NK-92 treated with Interleukin-12 subunit alpha and Interleukin-12 subunit beta, amount 100 ng/mL, for 24 hours (cell line): ENCODE measurements at places on chromosomes 3 and 15.

GRCh38 chr3:44584646-44585501, at the start of gene ZNF660:
Gene ZNF660, plus strand, starts transcription at chr3:44584964. Its CDS starts 9,230 bp downstream, at chr3:44594194.
- no peak for DNase-seq

GRCh38 chr15:96273317-96274086, 57.0 kb upstream of the NR2F2 start:
- peak; percentile 77 for DNase-seq

GRCh38 chr15:65062061-65062460, 5.7 kb downstream of the RASL12 start:
- DNase-seq = no peak

DNA sequence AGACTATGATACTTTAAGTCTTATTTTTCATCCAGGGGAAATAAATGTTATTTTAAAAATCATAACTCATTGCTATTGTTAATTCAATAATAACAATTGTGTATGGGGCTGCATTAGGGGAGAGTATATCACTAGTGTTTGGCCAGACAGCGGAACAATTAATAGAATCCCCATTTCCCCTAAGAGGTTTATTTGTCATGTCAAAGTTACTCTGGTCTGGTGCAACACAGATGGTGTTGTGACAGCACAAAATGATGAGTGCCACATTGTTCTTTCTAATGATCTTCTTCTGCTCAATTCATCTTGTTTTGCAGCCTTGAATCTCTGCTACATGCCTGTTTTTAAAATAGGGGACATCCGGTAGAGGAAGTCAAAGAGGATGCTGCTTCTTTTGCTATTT, 351.6 kb downstream of the NSUN3 start:
- no peak for DNase-seq

GRCh38 chr3:168914662-168915061, 748.9 kb downstream of the MECOM start:
- DNase-seq = no peak

DNA sequence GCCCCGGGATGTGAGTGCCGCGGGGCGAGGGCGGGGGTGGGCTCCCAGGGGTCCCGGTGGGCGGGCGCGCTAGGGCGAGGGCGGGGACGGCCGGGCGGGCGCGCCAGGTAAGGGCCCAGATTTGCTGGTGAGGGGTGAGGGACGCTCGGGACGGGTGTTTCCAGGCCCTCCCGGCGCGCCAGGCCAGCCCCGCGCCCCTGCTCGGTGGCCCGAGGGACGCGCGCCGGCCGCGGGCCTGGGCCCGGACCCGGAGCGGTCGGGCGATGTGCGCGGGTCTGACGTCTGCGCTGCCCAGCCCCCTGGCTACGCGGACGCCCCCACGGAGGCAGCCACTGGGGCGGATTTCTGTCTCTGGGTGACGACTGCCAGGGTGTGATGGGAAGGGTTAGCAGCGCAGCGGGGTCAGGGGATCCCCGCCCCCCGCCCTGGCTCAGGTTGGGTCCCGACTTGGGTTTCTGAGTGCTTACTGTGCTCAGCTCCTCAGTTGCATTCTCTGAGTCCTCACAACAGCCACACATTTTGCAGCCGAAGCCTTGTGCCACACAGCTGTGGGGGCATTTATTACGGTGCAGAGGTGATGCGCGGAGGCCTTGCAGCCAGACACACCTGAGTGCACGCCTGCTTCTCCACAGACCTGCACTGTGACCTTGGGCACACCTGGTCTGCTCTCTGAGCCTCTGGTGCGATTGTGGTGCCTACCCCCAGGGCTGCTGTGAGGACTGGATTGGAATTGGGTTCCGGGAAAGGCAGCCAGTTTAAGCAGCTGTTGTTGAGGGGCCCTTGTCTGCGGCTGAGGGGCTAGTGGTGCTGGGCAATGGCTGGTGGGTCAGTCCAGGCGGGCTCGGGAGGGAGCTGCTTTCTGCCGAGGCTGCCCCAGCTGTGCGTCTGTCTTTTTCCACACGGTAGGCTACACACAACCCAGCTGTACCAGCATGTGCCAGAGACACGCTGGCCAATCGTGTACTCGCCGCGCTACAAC, 523 bp downstream of the HDAC11 start:
- DNase-seq = no peak

DNA sequence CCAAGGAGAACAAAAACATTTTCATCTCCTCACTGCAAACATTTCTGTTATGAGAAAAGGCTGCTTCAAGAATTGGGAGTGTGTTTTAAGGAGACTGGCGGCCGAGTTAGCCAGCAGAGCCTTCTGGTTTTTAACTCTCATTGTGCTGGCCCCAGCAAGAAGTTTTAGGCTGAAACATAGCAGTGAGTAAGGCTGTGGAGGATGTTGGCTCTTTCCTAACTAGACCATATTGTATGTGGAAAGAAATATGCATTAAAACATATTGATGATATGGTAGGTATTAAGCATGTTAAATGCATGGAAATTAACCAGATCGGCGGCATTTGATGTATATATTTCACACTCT, 90.7 kb downstream of the TIGIT start:
- no peak for DNase-seq

GRCh38 chr3:2029559-2029958, 69.1 kb upstream of the CNTN4 start:
- no peak for DNase-seq

DNA sequence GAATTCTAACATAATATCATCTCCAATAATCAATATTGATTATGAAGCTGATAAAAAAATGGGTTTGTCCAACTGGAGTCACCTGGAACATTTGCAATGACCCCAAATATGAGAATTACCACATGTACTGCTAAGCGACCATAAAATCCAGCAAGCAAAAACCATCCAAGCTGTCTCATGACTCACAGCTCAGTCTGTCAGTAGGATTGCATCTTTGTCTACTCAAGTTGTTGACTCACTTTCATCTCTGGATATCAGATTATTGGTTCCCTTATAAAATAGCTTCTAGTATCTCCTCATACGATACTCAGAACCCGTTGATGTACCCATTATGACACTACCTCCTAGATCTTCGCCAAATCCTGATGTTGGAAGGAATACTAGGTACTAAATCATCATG, 209.8 kb upstream of the ATP11B start:
- no peak for DNase-seq

- no peak for DNase-seq
These were observed 74.4 kb downstream of the KY start for GRCh38 chr3:134576426-134576825.

- DNase-seq = no peak
These were observed 346.3 kb upstream of the UBE2E2 start for GRCh38 chr3:22856811-22857210.

DNA sequence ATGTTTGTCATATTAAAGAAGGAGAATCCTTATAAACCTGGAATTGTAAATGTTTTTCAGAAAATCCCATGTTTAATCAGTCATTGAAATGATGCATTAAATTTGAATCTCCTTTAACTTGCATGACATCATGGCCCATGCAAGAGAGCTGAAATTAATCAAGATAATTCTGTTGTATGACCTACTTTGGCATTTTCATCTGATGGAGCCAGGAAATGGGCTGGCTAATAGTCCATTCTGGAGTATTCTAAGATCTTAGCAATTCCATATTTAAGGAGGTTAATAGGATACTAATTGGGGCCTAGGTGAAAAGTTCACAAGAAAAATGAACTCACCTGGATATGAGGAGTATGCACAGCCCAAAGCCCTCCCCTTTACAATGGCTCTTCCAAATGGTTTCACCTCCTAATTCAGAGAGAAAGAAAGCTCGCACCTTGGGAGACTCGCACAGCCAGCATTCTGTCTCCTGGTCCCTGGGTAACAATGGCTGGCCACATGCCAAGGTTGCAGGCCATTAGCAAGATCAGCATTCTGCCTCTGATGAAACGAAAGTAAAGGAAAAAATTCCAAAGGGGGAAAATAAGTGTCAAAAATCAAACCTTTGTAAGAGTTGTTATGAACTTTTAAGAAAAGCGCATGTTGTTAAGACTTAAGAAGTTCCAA, 786.4 kb downstream of the MCTP2 start:
- DNase-seq = no peak

DNA sequence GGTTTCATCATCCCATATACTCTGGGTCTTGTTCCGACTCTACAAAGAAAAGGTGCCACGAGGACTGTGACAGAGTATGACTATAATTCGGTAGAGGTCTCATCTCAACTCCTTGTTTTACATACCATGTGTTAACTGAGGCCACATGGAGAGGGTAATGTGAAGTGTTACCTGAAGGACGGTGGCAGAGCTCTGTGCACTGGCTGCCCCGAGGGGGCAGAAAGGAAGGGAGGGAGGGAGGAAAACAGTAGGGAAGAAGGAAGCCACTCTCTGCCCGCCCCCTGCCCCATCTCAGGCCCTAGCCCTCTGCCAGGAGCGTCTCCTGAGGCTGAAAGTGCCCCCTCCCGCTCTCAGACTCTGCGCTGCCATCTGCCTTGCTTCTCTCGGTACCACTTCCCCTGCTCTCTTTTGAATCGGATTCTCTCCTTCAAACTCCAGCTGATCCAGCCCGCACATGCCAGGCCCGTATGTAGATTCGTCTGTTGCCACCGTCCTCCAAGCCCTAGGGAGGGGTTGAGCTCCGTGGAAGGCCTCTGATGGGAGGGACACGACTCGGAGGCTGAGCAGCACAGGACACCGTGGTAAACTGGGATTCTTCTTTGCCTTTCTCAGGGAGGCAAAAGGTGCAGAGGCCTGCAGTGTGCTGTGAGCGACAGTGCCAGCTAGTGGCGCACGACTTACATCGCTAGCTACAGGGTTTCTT, 70.5 kb upstream of the ATP10A start:
- no peak for DNase-seq

DNA sequence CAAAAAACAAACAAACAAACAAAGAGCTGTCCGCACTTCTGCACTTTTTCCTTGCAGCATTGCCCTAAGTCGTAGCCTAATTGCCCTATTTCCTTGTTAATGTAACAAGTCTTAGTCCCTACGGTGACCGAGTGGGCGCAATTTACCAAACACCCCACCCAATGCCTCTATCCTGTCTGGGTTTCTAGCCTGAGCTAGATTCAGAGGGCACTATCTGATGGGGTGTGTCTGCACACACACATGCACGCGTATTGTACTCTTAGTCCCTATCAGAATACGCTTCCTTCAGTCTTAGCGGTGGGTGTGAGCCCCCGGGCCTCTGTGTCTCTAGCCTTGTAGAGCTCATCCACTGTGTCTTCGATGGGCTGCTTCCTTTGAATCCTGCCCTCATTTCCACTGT, 125.9 kb upstream of the DLG1 start:
- no peak for DNase-seq

- DNase-seq = no peak
These were observed 22.8 kb downstream of the STRIT1 start for GRCh38 chr3:155270485-155271342.

DNA sequence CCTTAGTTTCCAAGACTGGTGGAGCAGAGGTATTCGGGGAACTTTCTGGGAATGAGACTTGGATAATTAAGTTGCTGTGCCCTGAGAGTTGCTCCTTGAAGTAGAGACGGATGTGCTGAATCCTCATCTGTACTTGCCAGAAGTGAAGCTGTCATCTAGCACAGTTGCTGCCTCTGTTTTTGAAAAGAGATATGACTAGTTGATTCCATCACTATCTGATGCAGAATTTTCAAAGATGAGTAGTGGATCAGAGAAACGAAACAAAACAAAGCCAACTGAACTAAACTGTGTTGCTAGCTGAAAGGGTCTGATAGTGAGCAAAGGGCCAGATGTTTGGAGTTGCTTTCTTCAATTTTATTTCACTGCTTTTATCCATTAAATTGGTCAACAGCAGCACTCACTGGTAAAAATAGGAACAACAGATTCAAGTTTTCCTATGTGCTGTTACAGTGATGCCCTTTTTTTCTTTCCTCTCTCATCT, 52.7 kb downstream of the MITF start:
- no peak for DNase-seq

GRCh38 chr3:128619146-128619890, 31.3 kb downstream of the RPN1 start:
- peak; percentile 45 for DNase-seq

DNA sequence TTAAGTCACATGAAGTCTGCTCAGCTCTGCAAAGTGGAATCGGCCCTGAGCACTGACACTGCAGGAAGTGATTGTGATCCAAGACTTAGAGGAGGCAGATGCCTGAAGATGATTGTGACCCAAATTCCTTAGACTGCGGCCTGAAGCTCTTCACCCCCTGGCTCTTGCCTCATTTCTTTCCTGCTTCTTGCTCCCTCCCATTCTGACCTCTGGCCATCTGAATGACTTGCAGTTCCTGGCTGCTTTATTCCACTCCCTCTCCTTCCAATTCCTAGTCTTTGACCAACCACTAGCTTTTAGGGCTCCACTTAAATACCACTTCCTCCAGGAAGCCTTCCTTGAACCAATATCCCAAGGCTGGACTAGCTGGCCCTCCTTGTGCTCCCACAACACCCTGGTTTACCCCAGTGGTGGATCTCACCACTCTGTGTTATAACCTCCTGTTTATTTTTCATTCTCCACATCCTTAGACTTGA, 9.9 kb upstream of the EPB42 start:
- DNase-seq = no peak

GRCh38 chr3:93910097-93910496, 63.6 kb downstream of the PROS1 start:
- no peak for DNase-seq

GRCh38 chr3:64548200-64548889, 139.5 kb downstream of the ADAMTS9 start:
- DNase-seq = no peak

GRCh38 chr3:137105277-137105977, 147.6 kb downstream of the IL20RB start:
- DNase-seq = no peak

DNA sequence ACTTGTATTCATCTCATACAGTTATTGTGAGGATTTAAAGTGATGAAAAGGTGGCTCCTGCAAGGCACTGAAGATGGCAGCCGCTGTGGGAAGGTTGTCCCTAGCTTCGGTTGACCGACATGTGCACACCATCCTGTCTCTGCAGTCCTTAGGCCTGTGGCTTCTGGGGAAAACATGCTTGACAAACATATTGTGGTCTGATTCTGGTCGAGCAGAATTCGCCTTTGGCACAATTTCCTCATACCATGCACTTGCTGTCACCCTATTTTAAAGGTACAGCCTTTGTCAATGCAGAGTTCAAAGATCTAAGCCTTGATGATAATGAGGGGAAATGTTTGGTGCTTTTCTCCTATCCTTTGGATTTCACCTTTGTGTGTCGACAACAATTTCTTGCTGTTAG, 50.9 kb downstream of the PRICKLE2 start:
- DNase-seq = no peak

DNA sequence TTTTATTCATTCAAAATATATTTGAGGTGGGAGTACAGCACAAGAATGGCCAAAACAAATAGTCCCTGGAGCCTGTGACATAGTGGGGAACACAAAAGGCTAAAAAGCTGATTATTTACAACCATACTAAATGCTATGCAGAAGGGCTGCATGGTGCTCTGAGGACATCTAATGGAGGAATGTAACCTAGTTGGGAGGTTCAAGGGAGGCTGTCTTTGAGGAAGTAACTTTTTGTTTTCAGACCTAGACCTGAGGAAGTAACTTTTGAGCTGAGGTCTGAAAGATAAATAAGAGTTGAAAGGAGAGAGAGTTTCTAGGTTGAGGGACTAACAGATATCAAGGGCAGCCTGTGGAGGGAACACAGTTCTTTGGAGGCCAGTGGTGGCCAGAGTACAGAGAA, 34.8 kb upstream of the RASA2 start:
- DNase-seq = no peak
